ENCODE measurements at places on chromosomes 11 and 22.

DNA sequence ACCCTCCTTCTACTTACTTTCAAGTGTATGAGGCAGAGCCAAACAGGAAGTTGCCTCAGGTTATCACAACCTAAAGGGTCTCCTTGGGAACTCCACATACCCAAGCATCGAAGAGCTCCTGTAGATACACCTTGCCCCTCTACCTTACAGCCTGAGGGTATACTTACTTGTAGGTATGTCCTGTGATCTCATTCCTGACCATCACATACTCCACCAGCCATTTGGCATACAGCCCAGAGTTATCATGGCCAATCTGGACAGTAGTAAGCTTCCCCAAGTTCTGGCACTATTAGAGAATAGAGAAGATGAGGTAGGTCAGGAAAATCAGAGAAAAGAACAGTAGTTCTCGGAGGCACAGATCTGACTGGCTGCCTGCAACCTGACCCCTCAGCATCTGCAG lies 53.4 kb upstream of the SCUBE2 start:
- no peak for DNase-seq

DNA sequence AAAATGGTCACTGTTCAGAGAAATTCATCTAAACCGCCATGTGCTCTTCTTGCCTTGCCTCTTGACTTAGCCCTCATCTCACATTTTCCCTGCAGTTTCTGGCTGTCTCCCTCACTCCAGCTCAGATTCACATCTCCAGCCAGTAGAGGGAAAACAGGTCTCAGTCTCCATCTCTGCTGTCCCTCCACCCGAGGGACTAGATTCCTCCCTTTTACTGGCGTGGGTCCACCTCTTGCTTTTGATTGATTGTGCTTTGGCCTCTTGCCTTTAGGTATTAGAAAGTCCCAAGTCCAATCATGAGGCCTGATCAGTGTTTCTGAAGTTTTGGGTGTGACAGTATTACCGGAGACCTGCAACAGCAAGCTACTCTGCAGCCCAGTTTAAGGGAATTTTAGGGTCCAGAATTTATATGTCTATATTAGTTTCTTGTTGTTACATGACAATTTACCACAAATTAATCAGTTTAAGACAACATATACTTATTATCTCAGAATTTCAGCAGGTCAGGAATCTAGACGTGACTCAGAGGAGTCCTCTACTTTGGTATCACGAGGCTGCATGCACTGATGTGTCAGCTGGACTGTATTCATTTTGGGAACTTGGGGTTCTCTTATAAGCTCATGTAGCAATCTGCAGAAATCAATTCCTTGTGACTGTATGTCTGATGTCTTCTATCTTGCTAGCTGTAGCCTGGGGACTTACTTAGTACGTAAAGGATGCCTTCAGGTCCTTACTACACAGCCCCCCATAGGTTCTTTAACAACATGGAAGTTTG lies 805.2 kb upstream of the CCDC90B start:
- no peak for DNase-seq

DNA sequence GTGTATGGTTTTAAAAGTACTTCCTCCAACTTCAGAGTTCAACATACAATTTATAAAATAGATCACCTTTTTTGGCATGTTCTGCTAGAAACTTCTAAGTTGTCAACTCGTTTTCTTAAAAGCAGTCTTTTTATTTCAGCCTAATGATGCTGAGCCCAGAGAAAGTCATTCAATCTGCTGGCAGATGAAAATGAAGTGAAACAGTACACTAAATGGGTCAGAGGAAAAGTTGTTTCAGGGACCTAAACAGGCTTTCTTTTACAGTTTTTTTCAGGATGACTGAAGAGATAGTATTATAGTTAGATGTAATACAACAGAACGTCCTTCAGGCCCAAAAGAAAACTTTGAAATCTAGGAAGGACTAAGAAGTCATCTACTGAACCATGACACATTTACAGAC lies 842.7 kb upstream of the CCDC90B start:
- no peak for DNase-seq

GRCh38 chr11:3158821-3159220 lies 6.3 kb downstream of the OSBPL5 start:
- peak; percentile 40 for DNase-seq

GRCh38 chr11:64753019-64753379 lies 6.8 kb downstream of the PYGM start:
- DNase-seq = peak; percentile 27
